ENCODE measurements at places on chromosomes 6 and 20.

GRCh38 chr6:4936681-4937041, 67.2 kb downstream of the RPP40 start:
- DNase-seq: peak; percentile 55

DNA sequence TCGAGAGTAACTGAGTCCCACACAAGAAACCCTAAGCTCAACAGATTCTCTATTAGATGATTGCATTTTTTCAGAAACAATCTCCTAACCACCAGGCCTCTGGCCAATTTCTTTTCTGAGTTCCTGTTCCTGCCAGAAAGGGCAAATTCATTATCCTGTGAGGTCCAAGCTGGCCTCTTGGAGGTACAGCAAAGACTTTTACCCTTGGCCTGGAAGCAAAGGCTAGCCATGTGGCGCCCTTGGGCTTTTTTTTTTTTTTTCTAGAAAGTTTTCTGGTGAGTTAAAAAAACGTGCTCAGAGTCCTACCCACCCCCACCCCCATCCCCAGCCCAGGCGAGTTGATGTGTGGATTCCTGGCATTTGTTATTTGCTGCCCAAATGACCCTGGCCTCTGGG, 59.0 kb upstream of the EEF1A1 start:
- peak; percentile 90 for DNase-seq

DNA sequence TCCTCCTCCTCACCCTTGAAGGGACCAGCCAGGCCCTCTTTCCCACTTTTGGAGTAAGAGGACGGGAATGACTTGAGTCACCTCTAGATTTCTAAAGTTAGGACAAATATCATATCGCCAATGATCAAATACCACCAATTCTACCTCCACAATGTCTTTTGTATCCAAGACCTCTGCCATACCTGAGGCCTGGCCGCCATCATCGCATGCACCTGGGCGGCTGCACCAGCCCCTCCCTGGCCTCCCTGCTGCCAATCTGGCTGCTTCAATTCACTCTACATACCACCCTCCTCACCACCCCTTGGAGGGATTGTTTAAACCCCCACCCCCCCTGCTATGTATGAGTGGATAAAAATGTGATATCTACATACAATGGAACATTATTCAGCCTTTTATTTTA, 75.0 kb upstream of the RALY start:
- no peak for DNase-seq

DNA sequence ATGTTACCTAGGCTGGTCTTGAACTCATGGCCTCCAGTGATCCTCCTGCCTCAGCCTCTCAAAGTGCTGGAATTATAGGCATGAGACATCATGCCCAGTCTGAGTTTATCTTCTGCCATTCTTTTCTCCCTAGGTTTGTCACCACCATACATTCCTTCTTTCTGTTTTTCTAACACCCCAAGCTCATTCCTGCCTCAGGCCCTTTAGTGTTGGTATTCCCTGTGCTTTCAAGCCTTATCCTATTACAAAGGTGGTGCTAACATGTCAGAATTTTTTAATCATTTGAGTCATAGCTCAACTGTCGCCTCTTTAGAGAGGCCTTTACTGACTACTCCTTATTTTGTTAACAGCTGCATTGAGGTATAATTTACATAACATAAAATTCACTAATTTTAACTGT, 221.1 kb upstream of the PRSS16 start:
- no peak for DNase-seq

DNA sequence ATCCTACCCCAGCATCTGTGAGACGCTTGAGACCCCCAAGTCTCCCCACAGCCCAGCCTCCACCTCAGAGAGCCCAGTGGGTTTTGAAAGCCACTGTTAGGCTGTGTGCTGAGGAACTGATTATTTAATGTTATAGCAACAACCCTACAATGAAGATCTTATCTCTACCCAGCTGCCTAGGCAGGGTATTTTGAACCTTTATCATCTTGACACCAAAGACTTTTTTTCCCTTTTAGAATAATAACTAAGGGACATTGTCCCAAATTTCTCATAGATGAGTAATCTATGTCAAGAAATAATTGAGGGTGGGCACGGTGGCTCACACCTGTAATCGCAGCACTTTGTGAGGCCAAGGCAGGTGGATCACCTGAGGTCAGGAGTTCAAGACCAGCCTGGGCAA, 26.2 kb downstream of the HM13 start:
- no peak for DNase-seq

GRCh38 chr20:64091770-64092169, 7.6 kb upstream of the LKAAEAR1 start:
- DNase-seq: no peak

- DNase-seq: peak; percentile 73
These were observed 266.4 kb upstream of the BMP2 start for GRCh38 chr20:6501061-6501460.

DNA sequence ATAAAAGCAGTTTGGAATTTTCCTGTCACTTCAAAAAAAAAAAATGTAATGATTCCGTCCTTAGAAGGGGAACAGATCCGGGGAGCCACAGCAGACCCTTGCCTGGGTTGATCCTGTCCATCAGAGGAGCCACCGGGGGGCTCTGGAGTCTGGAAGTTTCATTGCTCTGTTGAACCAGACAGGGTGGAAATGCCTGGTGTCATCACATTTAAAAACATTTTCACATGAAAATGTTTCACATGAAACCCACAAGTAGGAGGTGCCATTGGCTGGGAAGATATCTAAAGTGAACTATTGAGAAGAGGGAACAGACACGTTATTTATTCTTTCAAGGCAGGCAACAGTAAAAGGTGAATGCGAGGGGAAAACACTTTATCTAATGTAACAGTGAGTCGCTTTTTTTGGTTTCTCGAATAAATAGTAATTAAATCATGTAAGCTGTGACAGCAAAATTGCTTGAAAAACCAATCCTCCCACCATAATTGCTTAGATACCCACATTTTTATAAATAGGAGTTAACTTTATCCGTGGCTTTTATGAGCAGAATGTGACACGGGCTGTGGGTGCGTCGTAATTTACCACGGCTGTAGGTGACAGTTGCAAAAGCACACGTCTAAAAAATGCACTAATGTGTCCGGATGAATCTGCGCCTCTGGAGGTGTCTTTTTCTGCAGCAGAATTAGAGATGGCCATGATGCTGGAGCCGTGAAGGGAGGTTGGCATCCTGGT, 323.4 kb downstream of the TAF4 start:
- DNase-seq: no peak

- no peak for DNase-seq
These were observed 472 bp upstream of the PAQR8 start for GRCh38 chr6:52361414-52361944.

DNA sequence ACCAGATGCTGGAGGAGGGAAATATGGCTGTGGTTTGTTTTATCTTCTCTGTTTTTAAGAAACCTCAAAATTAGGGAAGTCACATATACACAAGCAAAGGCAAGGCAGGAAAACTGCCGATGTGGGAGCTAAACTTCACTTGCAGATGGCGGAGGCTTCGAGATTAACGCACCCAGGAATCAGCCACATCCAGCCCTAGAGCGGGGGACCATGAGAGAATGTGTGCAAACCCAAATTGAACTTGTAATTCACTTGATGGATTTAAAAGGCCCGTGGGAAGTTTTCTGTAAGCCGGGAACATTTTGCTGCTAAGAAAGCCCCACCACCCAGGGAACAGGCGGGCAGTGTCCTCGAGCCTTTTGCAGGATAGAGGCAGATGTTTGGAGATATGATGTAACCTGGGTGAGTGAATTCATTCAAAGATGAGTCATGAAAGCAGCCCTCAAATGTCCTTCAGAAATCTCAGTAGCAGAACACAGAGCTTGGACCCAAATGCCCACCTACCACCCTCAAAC, 39.9 kb downstream of the PREX1 start:
- DNase-seq: peak; percentile 84

DNA sequence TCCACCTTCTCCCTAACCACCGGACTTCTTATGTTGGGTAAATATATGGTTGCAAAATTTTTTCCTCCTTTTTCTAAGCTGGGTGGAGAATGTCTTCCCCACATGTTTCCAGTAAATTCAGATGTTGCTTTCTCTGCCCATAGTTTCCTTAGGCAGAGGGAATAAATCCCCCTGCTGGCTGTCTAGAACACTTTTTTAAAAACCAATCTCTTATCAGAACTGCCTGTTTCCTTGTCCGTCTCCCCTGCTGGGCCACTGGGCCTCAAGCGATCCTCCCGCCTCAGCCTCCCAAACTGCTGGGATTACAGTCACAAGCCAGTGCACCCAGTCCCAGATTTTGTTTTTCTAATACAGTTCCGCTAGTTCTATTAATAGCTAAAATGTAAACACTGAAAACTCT, 9.9 kb upstream of the WFDC2 start:
- DNase-seq: no peak

DNA sequence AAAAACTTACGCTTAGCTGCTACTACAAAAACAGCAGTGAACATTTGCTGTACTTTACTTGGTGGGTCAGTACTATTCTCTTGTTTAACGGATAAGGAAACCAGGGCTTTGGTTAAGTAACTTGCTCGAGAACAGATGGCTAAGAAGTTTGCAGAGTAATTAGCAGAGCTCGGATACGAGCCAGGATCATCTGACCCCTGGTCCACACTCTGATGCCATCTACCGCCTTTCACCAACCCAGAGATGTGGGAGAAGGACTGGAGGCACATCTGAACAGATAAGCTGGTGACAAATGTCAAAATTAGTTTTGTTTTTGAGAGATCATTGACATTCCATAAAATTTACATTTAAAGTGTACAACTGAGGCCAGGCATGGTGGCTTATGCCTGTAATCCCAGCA, 18.9 kb upstream of the RPL7L1 start:
- no peak for DNase-seq

- DNase-seq: no peak
These were observed 71.1 kb downstream of the TASP1 start for GRCh38 chr20:13567663-13568062.

DNA sequence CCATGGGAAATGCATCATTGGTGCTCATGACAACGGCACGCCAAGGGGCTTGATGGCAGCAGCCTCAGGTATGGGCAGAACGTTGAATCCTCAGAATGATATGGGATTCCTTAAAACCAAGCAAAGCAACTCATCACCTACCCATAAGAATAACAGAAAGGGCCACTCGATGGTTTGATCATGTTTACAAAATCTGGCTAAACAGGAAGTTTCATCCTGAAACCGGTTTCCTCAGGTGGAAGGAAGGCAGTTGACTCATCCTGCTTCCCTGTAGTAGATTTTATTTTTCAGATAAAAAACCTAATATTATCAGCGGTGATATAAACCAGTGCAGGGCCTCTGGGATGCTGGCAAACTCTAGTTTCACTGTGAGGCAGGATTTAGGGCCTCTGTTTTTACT, 136.9 kb upstream of the AGPAT4 start:
- DNase-seq: no peak

DNA sequence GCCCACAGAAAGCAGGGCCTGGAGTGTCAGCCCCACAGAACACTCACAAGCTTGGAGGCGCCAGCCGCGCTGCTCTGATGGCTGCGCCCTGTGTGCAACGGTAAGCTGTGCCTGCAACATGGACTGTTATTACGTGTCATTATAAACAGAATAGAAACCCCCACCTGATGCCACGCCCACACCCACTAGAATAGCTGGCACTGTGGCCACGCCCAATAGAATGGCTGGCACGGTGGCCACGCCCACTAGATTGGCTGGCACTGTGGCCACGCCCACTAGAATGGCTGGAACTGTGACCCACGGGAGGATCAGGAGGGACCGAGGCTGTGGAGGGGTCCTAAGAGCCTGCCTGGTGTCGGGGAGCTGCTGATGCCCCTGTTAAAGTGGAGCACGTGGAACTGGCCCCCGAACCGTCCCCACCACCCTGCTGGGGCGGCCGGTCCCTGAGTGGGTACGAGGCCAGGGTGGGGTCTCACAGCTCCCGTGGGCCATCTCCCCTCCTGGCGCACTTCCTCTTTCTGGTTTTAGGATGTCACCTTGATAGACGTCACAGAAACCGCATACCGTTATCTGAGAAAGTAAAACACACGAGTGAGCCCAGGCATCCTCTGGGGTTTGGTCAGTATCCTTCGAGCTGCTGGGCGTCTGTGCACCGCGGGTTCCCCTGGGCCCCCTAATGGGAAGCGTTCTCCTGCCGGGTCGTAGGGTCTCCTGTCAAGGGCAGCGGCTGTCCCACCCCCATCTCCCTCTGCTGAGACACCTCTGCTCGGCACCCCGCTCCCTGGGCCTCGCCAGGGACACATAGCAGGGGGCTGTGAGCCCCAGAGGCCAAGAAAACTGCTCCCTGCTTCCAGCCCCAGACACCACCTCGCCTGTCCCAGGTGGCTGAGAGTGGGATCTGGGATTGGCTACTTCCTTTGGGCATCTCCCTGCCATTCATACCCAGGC, 25.4 kb downstream of the SLC17A9 start:
- DNase-seq: no peak

GRCh38 chr6:22826961-22827360, 257.6 kb downstream of the HDGFL1 start:
- peak; percentile 43 for DNase-seq

DNA sequence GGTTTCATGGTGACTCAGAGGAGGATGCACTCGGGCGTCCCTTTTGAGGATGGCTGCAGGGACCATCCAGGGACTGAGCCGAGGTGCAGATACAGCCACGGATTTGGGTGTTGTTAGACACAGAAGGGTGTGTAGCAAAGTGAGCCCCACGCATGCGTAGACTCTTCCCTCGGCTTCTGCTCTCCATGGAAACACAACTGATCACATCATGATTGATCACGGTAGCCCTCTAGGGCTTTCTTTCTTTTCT, 606 bp upstream of the ULBP1 start:
- peak; percentile 79 for DNase-seq

DNA sequence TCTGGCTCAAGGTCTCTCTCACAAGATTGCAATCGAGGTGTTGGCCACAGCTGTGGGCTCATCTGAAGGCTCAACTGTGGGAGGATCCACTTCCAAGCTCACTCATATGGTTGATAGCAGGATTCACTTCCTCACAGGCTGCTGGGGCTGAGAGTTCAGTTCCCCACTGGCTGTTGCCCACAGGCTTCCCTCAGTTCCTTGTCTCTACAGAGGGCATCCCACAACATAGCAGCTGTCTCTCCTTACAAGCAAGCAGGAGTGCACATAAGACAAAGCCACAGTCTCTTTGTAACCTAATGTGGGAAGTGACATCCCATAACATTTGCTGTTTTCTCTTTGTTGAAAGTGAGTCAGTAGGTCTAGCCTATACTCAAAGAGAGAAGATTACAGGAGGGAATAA, 14.0 kb downstream of the SPATS1 start:
- no peak for DNase-seq

GRCh38 chr6:119330520-119331113, 18.9 kb downstream of the MAN1A1 start:
- no peak for DNase-seq

DNA sequence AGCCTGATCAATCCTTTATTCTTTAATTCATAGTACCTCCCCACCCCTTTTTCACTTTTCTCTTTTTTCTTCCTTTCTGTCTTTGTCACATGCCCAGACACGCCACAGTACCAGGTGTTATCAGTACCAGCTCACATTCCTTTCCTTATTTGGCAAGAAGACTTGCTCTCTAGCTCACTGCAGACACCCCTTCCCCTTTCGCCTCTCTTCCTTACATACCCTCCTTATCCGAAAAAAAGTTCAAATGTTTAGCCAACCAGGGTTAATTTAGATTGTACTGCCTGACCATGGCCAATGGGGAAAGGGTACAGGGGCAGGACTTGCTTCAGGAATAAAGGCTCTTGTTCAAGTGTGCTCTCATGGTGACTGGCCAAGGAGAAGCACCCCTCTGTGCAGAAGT, 9.3 kb upstream of the SIRPB2 start:
- no peak for DNase-seq

GRCh38 chr6:4743926-4744325, 32.3 kb upstream of the CDYL start:
- no peak for DNase-seq

GRCh38 chr20:18237682-18238081, 50.6 kb upstream of the ZNF133 start:
- no peak for DNase-seq

GRCh38 chr20:15603506-15603905, 969.7 kb downstream of the KIF16B start:
- DNase-seq: no peak

- DNase-seq: peak; percentile 93
These were observed 283.9 kb upstream of the SUPT3H start for GRCh38 chr6:45661661-45662060.
